Activated naive CD8-positive, alpha-beta T cell treated with anti-CD3 and anti-CD28 coated beads, Interleukin-2, amount 10 ng/mL, durations not matched to agents 7 days and 5 days (primary cell): ENCODE measurements at places on chromosomes 6 and 20. TPM values are rescaled to one million over a fixed set of nuclear protein-coding genes. Genes with fewer than 3 reads are reported as not detected.

GRCh38 chr6:137715589-137716045 lies 151.4 kb upstream of the TNFAIP3 start:
- H3K4me3 ChIP-seq: peak overlapping the region; percentile 41
- no peak for DNase-seq
- peaks cover 38% of the 10 kb centered on the region for H3K4me1 ChIP-seq
- peak overlapping the region; percentile 80 for H3K27ac ChIP-seq
- no peaks in the 10 kb centered on the region for H3K27me3 ChIP-seq
- peaks cover 11% of the 10 kb centered on the region for H3K36me3 ChIP-seq

DNA sequence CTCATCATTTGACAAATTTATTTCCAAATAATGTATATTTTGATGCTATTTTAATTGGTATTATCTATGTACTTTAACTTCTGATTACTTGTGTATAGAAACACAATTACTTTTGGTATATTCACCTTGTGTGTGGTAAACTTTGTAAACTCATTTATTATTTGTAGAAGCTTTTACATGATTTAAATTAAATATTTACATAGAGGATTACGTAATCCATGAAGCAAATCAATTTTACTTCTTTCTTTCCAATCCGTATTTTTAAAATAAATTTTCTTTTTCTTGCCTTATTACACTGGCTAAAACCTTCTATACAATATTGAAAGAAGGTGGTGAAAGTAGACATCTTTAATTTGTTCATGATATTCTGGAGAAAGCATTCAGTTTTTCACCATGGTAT lies 540.2 kb downstream of the MMUT start:
- DNase-seq: no peak
- no peak overlapping the region for H3K27ac ChIP-seq
- no peaks in the 10 kb centered on the region for H3K27me3 ChIP-seq
- H3K4me1 ChIP-seq: no peaks in the 10 kb centered on the region
- no peaks in the 10 kb centered on the region for H3K36me3 ChIP-seq

DNA sequence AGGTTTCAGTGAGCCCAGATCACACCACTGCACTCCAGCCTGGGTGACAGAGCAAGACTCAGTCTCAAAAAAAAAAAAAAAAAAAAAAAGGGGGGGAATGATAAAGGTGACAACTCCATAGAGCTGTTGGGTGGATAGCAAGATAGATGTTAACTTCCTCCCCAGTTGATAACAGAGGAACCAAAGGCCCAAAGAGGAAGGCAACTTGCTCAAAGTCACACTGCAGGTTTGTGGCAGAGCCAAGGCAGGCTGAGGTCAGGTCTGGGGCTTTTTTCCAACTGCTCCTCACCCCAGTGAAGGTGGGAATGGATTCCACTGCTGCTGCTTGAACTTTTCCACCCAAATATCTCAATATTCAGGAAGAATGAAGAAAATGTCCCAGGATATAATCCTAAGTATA lies 26.7 kb downstream of the HCK start:
- DNase-seq: no peak
- H3K4me1 ChIP-seq: no peaks in the 10 kb centered on the region
- no peak overlapping the region for H3K4me3 ChIP-seq
- no peak overlapping the region for H3K27ac ChIP-seq
- peaks cover 21% of the 10 kb centered on the region for H3K27me3 ChIP-seq
- no peaks in the 10 kb centered on the region for H3K36me3 ChIP-seq

TMC2 gene
- not detected for total RNA-seq

GID8 gene
- 42.1 TPM for total RNA-seq

MAP1LC3A gene
- total RNA-seq: 1.9 TPM

CD93 gene
- 0.48 TPM for total RNA-seq

STX11 gene
- 11.1 TPM for total RNA-seq
